Calu3 (cell line): ENCODE measurements at places on chromosomes 16 and 17.
A peak's percentile ranks its signal among the peaks of the same experiment; 100 is the strongest.

GRCh38 chr17:74547264-74547663 is 1.3 kb upstream of the CD300C start:
- no peak for DNase-seq

DNA sequence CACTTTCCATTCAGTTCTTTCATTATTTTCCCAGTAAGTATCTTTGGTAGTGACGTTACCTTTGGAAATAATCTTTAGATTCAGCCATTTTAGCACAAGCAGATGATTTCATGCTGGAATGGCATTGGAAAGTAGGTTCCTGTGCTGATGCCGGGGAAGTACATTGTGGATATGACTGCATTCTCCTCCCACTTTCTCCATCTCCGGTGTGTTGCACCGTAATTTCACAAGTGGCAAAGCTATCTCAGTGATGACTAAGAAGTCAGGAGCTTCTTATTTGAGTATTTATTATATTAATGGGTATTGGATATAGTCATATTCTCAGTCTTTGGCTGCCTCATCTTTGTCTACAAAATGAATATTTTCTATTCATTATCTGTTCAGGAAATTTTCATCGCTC is 69.8 kb downstream of the MRTFB start:
- DNase-seq = no peak

DNA sequence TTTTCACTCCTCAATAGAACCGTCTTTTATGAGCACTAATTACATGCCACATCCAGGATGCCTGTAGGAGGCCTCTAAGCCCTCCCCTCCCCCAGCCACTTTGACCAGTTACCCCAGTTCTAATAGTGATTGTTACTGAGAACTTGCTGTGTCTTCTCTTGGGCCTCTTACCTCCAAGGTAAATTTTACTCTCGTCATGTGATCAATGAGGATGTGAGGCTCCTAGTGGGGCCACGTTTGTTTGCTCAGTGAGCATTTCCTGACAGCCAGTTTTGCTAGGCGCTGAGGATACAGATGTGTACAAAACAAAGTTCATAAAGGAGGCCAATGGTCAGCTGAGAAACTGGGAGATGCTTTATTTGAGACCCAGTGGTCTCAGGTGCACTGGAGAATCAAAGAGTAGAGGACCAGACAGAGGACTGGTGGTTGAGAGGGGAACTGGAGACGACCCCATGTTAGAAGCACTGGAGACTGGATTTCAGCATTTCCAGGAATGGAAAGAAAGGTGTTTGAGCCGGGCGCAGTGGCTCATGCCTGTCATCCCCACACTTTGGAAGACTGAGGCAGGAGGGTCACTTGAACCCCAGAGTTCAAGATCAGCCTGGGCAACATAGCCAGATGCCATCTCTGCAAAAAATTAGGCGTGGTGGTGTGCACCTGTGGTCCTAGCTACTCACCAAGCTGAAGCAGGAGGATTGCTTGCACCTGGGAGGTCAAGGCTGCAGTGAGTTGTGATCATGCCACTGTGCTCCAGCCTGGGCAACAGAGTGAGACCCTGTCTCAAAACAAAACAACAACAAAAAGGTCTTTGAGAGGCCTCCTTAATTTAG is 2.6 kb downstream of the ATP2C2 start:
- DNase-seq = peak; percentile 36

GRCh38 chr16:87687126-87687910 is 78.5 kb downstream of the KLHDC4 start:
- no peak for DNase-seq

DNA sequence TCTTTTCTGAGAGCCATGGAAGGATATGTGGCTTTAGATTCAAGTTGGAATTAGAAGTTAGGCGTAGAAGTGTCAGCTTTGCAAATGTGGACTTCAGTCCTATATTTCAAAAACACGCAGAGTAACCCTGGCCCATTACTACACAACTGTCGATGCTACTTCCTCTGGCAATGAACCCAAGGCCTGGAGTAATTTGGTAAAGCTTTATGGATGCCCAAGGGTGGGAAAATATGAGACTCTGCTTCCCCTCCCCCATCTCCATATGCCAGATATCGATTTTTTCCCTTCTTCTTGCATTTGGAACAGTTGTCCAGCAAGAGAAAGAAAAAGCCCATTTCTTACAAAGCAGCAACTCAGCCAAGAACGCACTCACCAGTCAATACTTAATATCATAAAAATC is 2.9 kb upstream of the MAP1LC3B start:
- no peak for DNase-seq

DNA sequence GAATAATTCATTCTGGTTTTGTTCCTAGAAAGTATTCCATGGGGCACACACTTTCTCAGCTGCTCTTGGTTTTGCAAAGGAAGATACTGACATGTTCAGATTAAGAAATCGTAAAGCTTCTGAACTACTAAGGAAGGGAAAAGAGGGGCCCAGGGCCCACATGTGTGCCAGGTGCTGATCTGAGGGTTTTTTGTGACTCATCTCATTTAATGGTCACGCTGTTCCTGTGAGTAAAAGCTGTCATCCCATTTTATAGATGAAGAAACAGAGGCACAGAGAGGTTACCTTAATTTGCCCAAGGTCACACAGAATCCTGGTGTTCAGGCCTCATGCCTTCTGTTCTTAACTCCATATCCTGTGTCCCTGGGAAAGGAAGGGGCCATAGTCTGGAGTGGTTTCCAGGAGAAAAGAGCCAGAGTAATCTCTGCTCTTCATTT is 113.2 kb downstream of the MSI2 start:
- no peak for DNase-seq

DNA sequence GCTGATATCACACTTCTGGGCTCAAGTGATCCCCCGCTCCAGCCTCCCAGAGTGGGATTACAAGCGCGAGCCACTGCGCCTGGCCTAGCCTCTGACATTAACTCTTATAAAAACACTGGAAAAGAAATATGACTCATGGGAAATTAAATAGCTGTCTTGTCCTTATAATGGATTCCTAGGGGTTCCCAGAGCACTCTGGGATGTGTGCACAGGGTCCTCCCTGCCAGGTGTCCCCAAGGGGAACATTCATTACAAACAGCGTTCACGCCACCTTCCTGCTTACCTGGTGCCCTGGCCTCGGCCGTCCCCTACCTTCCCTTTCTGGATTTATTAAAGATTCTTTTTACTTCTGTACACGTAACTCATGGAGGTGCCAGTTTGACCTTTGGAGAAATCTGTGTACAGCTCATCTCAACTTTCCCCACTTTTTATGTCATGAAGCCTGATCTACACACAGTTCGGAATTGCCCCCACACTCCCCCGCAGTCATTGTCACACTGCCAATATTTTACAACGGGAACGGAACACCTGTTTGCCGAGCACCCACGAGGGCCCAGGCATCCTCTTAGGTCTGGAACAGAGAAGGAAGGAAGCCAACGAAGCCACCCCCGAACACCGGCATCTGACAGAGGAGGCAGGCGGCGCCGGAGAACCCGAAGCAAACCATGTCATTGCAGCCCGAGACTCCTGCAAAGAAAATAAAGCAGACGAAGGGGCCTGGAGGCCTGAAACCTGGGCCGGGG is 39.7 kb upstream of the MEAK7 start:
- no peak for DNase-seq

DNA sequence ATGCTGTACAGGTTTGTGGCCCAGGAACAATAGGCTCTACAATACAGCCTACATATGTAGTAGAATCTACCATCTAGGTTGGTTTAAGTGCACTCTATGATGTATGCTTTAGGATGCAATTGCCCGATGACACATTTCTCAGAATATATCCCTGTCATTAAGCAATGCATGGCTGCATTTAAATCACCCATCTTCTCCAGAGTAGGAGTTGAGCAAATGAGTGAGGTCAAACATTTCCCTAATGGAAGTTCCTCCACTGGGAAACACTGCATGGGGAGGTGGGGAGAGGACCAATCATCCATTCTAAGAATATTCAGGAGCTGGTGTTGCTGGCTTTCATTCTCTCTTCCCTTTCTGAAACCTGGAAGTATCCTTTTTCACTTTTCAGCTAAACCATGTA is 2.0 kb upstream of the PCTP start:
- DNase-seq = no peak

- no peak for DNase-seq
Measured at GRCh38 chr16:54480429-54480828, 193.8 kb upstream of the IRX3 start.

DNA sequence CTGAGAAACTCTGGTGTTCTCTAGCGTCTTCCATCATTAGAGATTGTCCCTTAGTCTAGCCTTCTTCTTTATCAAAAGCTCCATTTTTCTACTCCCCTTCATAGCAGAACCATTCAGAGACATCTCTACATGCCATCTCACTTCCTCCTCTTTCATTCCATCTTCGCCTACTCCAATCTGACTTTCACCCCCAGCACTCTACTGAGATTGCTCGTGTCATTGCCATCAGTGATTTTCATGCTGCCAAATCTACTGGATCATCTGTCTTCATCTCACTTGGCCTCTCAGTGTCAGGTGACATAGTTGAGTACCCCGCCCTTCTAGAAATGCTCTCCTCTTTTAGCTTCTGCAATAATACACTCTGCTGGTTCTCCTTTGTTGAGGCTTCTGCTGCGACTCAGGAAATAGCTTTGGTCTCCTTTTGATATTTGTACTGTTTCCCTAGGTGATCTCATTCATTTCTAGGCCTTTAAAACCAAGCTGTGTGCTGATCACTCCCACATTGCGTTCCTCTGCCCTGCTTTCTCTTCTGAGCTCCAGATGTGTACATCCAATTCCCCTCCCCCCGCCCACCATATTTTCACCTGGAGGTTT is 119.1 kb downstream of the FTO start:
- DNase-seq = no peak

DNA sequence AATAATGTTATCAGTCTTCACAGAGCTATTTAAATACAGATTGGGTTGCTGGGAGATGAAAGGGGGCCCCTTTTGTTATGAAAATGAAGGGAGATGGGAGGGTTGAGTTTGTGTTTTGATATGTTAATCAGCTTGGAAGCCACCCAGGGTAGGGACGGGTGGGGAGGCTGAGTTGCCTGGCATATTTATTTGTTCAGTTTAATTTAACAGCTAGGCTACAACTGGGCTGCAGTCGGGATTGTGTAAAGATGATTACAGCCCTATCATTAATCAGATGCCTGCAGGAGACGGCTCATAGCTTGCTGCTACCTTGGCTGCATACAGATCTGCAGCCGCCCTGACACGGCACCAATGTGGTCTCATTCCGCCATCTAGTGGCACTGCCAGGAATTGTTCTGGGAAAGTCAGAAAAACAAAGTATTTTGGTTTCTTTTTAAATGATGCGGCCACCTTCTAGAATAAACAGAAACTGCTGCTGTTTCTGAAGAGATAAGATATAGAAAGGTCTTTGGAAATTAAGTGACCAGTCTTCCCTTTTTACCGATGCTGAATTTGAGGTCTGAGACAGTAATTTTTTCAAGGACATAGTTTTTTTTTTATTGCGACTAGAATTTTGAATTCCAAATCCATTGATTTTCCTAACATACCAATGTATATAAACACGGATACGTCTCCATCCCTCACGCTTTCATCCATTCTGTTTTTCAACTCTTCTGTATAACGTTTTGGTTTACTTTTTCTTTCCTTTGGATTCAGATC is 458.0 kb upstream of the ASIC2 start:
- DNase-seq = peak; percentile 64

- DNase-seq = no peak
Measured at GRCh38 chr17:34663714-34664113, 84.3 kb downstream of the TMEM132E start.

- DNase-seq = no peak
Measured at GRCh38 chr16:59591480-59591879, 857.4 kb upstream of the GOT2 start.

GRCh38 chr16:51549836-51550235 is 398.8 kb upstream of the SALL1 start:
- no peak for DNase-seq

GRCh38 chr16:88194397-88195268 is 188.1 kb upstream of the ZNF469 start:
- DNase-seq = no peak
